CD4-positive, alpha-beta memory T cell (primary cell): ENCODE measurements at places on chromosomes 6 and 20. TPM values are rescaled to one million over a fixed set of nuclear protein-coding genes. Genes with fewer than 3 reads are reported as not detected.

Gene RAET1E
- not detected for polyA plus RNA-seq

Gene CYB5R4
- 45.2 TPM for polyA plus RNA-seq

Gene SFTA2
- polyA plus RNA-seq = not detected

Gene MATN4
- polyA plus RNA-seq = not detected

Gene PPP1R14C
- not detected for polyA plus RNA-seq

Gene BTN1A1
- 0.08 TPM for polyA plus RNA-seq

Gene PROKR2
- polyA plus RNA-seq = not detected

GRCh38 chr6:108598305-108598863 lies 37.7 kb downstream of the FOXO3 start:
- DNase-seq = no peak

DNA sequence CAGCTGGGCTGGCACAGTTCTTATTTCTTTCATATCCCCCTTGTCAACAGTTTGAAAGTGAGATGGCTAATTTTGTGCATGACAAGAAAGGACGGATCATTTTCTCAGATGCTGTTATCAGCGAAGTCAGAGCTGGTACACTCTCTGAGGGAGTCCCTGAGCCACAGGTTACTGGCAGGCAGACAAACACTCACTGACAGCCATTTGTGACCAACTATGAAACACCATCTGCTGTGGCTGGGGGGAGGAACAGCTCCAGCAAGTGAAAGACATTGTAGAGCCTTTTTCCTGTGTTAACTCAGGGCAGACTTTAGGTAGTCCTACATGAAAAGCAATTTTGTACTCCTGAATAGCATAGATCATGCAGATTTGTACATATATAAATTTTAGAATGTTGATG lies 22.2 kb downstream of the OLIG3 start:
- DNase-seq = no peak

DNA sequence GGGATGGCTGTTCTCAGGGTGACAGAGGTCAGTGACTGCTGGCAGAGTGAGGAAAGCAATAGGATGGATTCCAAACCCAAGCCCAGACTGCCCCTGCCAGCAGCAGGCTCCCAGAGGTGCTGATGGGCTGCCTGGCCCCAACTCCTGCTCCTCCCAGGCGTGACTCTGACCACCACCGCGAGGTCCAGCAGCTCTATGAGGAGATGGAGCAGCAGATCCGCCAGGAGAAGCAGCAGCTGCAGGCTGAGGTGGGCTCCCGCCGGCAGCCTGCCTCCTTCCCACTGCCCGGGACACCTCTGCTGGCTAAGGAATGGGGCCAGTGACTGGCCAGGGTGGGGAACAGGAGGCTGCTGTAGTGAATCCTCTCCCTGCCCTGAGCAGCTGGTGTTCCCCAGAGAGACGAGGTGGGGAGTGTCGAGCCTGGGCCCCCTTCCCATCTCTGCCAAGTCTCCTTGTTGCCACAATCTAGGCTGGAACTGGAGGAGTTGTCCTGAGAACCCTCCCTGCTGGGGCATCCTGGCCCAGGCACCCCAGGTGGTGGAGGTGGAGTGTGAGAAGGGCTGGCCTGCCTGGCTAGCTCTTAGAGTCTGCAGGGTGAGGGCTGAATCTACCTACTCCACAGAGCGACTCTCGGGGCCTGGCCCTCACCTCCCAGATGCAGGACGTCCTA lies 20.4 kb downstream of the RAB44 start:
- no peak for DNase-seq

GRCh38 chr20:45456632-45457031 lies 12.9 kb upstream of the WFDC2 start:
- no peak for DNase-seq

DNA sequence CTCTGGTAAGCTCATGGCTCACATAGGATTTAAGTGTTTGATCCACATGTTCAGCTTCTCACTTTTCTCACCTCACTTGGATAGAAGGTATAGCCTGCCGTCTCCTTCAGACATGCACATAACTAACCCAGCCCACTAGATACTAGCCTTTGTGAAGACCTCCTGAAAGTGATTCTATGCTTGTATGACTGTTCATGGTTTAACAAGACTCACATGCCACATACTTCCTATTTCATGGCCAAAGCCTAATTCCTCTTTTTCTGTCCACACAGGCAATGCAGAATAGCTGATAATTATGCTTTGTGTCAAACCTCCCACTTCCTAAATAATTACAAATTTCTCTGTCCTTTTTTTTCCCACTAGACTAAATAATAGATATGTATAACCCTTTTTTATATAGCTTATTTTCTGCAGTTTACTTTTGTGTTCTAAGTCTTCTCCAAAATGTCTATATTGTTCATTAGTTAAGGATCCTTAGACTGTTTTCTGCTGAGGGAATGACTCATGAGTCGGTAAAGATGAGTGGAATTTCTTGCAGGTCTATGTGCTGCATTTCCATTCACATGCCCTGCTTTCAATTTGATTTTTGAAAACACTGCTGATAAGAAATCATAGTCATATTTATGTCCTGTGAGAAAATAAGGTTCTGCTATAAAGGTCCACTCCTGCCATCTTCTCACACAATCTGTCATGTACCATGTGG lies 43.0 kb downstream of the HDDC2 start:
- no peak for DNase-seq

DNA sequence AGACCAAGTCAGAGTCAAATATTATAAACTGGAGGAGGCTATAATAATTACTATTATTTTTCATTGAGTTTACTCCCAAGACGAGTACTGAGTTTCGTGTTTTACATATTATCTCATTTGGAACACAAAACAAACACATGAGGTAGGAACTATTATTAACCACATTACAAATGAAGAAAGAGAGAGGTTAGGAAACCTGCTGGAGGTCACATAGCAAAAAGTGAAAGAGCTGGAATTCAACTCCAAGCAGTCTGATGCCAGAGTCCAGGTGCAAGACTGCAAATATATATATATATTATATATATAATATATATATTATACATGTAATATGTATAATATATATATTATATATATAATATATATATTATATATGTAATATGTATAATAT lies 7.3 kb downstream of the RNF24 start:
- no peak for DNase-seq

- no peak for DNase-seq
These were observed 37.4 kb upstream of the SIRT5 start for GRCh38 chr6:13536796-13537526.

GRCh38 chr6:57193177-57193576 lies 21.1 kb downstream of the BAG2 start:
- DNase-seq = no peak

- DNase-seq = no peak
These were observed 70.5 kb upstream of the ADTRP start for GRCh38 chr6:11848852-11849731.

DNA sequence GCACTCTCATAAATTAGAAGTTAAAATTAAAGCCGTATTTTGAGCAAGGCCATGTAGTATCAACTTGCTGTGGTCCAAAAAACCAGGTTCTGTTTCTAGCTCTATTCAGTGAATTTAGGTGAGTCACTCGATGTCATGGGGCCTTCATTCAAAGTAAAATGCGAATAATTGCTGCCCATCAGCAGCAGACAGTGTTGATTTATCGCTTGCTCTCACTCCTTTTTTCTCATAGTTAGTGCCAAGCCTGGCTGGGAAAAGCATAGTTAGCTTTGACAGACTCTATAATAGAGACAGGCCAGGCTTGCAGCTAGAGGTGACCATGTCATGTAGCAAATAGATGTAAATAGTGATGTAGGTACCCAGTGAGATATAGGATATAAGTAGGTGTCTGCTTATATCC lies 136.0 kb downstream of the EDN1 start:
- no peak for DNase-seq

- no peak for DNase-seq
These were observed 267.9 kb downstream of the THBS2 start for GRCh38 chr6:168985705-168986104.

- DNase-seq = no peak
These were observed 56.1 kb upstream of the THEMIS start for GRCh38 chr6:127956956-127957355.

GRCh38 chr6:72905705-72906478 lies 284.0 kb downstream of the KCNQ5 start:
- no peak for DNase-seq

DNA sequence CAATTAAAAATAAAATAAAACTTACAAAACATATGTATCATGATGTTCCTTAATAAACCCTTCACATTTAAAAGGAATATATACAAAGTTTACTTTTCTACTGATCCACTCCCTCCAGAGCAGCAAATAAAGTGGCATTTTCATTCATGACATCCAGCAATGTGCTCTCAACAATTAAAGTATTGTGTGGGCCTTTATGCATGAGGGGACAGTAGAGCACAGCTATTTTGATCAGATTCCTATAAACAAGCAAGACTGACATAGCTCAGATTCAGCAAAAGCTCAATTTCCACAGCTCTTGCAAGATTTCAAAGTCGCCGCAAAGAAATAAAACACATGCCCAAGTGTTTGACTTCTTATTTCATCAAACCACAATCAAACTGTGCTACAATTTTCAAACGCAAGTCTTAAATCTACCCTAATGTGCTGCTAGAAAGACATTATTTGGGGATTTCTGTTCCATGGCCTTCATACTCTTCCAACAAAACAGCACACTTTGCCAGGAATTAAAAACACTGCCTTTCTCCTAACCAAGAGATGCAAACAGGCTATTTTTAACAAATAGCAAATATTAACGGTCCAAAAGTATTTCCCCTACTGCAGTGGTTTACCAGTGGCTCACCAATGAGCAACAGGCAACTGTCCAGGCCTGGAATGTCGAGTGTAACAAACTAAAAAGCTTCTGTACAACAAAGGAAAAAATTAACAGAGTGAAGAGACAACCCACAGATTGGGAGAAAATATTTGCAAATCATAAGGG lies 52.3 kb downstream of the MBOAT1 start:
- no peak for DNase-seq

DNA sequence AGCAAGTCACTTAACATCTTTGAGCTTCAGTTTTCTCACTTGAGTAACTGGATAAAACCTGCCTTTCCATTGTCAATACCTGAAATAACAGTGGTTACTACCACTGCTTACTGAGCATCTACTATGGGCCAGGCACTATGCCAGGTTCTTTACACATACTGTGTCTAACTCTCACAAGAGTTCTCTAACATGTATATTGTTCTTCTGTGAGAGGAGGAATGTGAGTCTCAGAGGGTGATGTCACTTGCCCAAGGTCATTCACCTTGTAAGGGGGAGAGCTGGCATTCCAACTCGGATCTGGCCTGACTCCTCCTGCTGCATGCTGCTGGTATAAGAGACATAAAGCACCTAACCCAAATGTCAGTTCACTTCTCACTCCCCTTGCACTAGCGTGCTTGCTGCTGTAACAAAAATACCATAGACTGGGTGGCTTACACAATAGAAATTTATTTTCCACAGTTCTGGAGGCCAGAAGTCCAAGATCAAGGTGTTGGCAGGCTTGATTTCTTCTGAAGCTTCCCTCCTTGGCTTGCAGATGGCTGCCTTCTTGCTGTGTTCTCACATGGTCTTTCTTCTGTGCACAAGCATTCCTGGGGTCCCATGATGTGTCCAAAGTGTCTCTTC lies 21.9 kb upstream of the SGK2 start:
- DNase-seq = no peak

DNA sequence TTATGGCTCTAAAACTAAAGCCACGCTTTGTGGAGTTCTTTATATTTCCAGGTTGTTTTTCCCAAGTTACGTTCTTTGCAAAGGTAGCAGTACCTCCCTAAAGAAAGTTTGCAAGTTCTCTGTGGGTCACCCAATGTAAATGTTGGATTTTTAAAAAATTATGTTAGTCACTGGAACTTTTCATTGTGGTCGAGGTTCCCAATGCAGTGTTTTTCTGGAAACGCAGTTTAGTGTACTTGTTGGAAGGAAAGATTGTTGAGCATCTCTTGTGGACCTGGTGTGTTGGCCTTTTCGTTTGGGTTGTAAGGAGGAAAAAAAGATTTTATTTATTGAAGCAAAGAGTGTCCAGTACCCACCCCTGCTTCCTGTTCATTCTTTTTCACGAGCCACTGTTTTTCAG lies 1.4 kb downstream of the TOP1 start:
- no peak for DNase-seq

- no peak for DNase-seq
These were observed 287.3 kb upstream of the FOXQ1 start for GRCh38 chr6:1024587-1024986.

DNA sequence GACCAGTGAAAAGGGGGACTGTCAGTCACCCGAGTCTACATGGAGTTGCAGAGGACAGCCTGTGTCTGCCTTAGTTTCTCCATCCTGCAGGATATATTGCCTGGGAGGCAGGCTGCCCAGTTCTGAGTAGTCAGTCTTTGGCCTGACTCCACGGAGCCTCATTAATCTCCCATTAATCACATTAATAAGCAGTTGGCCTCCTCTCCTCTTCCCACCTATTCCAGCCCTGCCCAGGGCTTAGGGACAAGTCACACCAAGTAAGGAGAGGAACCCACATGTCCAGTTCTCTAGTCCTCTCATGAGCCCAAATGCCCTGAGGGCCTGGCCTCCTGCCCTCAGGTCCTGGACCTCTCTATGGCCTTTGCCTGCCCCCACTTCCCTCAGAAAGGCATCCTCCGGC lies 1.3 kb upstream of the MUCL3 start:
- no peak for DNase-seq

DNA sequence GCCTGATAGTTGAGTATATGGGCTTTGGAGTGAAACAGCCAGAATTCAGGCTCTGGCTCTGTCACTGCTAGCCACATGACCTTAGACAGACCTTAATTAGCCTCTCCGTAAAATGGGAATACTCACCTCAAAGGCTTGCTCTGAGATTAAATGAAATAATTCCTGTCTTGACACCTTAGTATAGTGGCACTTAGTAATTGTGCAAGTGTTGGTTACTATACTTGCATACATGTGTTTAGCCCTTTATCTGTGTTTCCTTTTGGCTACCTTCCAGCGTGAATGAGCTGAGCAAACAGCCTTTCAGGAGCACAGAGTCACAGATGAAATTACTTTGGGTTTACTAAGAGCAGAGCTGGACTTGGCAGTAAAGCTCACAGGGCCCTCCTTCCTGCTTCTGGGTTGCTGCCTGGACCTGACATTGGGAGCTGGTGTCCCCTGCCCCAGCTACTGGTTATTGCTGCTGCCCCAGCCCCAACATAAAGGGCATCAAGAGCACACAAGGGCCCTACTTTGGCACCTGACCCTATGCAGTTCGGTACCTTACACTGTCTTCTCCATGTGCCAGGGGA lies 32.8 kb downstream of the CD164 start:
- no peak for DNase-seq

- no peak for DNase-seq
These were observed 29.5 kb downstream of the TRMT11 start for GRCh38 chr6:126015863-126016262.
